ENCODE measurements at places on chromosomes 13 and 19. TPM values are rescaled to one million over a fixed set of nuclear protein-coding genes. Genes with fewer than 3 reads are reported as not detected.
A peak's percentile ranks its signal among the peaks of the same experiment; 100 is the strongest.

DNA sequence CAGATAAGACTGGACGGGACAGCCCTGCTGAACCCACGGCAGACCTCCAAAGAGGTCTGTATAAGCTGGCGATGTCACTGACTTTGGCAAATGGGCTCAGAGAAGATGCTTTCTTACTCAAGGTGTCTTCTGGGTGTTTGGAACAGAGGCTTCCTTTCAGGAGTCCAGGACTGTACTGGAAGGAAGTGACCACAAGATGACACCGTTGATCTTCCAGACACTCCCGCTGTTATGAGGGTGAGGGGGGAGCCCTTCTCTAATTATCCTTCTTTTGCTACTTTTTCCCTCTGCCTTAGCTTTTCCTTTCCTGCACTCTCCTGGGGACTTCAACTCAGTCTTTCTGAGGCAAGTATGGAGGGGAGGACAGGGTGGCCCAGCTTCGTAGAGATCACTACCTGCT is 65.2 kb upstream of the ZNF599 start:
- peak; percentile 5 for DNase-seq

DNA sequence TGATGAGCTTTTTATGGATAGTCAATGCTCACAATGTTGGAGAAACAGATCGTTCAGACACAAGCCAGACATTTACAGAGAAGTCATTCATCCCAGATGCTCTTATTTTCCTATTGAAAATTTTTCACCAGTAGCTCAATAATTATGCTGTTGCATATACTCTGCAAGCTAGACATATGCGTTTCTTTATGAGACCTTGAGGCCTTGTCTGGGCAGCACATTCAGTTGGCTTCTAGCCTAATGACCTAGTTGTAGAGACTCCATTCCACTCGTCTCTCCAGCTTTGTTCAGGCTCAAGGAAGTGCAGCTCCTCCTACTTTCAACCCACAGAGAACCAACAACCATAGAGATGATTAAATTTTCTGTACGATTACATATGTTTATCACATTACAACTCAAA is 237.7 kb downstream of the MZT1 start:
- DNase-seq, result no peak

DNA sequence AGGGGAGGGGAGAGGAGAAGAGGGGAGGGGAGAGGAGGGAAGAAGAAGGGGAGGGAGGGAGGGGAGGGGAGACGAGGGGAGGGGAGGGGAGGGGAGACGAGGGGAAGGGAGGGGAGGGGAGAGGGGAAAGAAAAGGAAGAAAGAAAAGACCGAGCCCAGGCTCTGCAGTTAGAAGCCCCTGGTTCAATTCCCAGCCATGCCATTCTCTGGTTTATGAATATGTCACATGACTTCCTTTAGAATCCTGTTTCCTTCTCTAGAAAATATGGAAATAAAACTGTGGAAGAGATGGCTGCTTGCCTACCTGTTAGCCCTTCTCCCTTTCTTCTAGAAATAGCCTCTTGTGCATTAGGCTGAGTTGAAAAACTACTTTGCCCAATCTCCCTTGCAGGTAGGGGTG is 14.3 kb downstream of the TNNT1 start:
- no peak for DNase-seq

Gene KIR3DL2
- total RNA-seq, result not detected

Data from GM23248 (cell line).